Anterior cingulate cortex (tissue), 58 donors: ENCODE measurements at places on chromosomes 7 and 10.

GRCh38 chr7:80520199-80520598 lies 8.3 kb upstream of the GNAT3 start:
- DNase-seq: no peak

DNA sequence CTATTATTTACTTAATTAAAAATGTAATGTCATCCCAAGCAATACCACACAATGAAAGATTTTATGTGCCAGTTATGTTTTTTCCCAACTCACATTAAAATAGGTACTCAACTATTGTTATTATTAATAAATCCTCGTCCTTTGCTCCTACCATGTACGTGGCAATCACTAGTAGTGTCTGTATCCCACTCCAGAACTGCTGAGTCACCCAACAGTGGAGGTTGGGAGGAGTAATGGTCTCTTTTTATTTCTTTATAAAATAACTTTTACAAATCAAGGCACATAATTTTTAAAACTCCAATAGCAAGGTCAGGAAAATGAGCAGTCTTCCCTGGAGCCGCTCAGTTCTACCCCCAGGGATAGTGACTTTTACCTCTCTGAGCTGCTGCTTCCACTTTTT lies 273.5 kb upstream of the PLPP4 start:
- no peak for DNase-seq

DNA sequence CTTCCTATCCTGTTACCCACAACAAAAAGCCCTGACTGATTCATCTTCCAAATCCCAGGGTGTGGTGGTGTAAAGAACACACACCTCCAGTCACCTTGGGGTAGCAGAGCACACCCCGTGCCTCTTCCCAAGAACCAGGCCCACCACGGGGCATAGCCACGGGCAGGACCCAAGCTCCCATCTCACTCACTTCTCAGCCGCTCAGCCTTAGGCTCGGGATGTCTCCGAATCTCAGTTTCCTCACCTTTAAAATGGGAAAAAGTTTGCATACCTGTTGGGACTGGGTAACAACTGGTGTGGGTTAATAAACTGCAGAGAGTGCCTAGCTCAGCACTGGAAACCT lies 139.0 kb downstream of the FGFR2 start:
- DNase-seq: no peak

GRCh38 chr7:141511676-141512396 lies 39.4 kb upstream of the AGK start:
- no peak for DNase-seq

GRCh38 chr10:10829576-10829975 lies 188.1 kb upstream of the CELF2 start:
- DNase-seq: no peak

DNA sequence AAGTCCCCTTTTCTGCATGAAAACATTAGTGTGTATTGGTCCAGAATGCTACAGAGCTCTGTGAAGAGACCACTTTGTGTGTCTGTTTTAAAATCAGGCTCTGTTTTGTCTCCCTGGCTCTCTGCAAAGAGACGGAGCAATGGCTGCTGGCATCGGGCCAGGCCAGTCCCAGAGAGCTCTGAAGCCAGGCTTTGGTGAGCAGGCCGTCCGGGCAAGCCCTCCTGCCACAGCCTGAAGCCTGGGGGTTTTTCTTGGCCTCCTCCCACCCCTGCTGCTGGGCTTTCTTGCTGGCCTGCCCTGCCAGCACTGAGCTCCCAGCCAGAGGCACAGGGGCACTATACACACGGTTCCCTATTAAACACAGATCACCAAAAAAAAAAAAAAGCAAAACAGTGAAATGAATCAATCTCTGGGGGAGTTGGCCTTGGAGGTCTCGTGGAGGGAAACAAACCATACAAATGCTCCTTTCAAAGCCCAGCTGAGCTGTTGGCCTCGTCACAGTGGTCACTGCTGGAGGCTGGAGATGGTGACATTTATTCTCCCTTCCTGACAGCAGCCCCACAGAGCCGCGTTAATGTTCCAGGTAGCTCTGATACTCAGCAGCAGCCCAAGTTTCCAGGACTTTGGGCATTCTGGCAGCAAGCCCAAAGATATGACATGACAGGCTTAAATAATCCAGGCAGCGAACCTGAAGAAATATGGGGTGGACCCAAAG lies 237.2 kb downstream of the TCF7L2 start:
- DNase-seq: peak; percentile 61

- DNase-seq: no peak
Observed at GRCh38 chr7:121019018-121019417, 30.5 kb downstream of the CPED1 start.

- DNase-seq: no peak
Observed at GRCh38 chr10:88791924-88792323, 10.6 kb upstream of the LIPM start.

DNA sequence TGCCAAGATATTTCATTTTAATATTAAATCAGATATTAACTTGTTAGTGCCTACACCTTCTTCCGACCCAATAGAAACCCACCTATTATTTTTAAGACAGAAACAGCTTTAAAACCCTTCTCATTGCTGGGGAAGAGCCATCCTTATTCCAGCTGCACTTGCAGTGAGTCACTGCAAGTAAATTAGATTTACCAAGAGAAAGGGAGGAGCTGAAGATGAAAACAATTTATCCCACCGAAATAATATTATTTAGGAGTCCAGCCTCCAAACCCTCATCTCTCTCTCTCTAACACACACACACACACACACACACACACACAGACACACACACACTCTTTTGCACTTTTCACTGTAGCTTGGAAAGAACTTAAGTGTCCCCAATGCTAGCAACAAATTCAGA lies 26.9 kb downstream of the TWIST1 start:
- no peak for DNase-seq

DNA sequence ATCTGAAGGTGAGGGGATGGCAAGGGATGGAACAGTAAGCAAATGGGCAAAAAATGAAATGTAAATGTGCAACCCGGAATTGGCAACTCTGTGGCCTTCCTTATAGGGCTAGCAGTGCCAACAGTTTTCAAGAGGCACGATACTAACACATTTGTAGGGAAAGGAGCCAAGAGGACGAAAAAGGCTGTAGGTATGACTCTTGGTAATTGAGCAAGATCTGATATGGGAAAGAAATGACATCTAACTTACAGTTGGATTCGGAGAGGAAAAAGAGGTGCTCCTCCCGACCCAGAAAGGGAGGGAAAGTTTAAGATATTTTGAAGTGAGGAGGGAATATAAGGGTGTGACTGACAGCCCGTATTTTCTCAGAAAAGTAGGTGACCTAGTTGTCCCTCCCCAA lies 2.1 kb upstream of the CREM start:
- DNase-seq: no peak

DNA sequence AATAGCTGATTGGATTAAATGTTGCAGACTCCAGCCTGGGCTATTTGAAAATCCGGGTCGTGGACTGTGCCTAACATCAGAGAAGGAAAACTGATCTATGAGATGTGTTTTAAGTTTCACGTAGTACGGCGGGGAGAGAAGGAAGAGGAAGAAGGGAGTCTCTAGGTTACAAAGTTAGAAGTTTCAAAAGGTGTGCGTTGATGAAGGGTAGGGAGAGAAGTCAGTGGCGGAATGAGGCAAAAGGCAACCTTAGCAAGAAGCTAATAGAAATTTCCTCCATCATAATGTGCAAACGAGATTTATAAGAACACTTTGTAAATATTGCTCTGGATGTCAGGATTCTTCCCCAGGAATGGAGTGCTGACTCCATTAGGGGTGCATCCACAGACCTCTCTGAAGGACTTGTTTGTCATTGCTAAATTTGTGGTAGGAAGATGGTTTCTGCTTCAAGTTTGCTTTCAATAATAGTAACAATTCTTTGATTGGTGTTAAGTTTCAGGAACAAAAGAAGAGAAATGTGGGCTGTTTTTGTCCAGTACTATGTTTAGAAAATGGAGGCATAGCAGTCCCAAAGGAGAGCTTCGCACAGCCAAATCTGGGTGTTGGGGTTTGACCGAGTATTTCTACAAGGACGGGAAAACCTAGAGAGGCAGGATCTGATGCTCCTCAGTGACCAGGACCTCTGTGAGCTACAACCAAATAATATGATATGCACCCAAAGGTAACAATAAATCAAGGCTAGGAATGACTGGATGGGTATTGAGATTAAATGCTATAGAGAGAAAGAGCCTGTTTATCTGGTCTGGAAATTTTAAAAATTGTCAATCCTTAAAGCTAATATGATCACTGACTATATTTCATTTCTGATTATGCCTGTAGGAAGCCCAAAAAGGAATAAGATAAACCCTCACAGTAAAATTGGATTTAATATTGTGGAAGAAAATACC lies 8.2 kb downstream of the TWIST1 start:
- DNase-seq: no peak
